ENCODE measurements at places on chromosomes 7 and 10. TPM values are rescaled to one million over a fixed set of nuclear protein-coding genes. Genes with fewer than 3 reads are reported as not detected.

The WEE2 gene
- not detected for total RNA-seq

The ITGA8 gene
- under 0.01 TPM for total RNA-seq

The RBM17 gene
- total RNA-seq = 35.6 TPM

The CHAT gene
- not detected for total RNA-seq

The HYAL4 gene
- not detected for total RNA-seq

The GPER1 gene
- 2.0 TPM for total RNA-seq

The KAT6B gene
- total RNA-seq = 27.8 TPM

DNA sequence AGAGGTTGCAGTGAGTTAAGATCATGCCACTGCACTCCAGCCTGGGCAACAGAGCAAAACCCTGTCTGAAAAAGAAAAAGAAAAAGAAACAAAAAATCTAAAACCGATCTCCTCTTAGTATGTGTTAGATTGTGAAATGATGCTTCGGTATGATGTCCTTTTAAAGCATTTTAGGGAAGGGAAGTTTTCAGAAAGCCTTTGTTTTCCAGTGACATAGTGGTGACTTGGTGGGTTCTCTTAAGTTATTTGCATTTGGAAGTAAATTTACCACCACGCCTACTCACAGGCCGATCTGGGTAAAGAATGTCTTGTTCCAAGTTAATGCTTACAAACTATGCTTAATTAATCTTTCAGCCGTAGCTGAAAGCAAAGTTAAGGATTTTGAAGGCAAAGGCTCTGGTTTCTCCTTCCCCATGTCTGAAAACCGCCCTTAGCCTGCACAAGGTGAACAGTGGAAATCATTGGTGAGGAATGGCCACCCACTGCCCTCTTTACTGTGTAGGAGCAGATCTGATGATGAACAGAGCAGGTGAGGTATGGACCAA, 10.7 kb downstream of the MTURN start:
- H3K27ac ChIP-seq = no peak overlapping the region
- H3K4me1 ChIP-seq = peaks cover 5% of the 10 kb centered on the region
- DNase-seq = no peak
- H3K36me3 ChIP-seq = no peaks in the 10 kb centered on the region

DNA sequence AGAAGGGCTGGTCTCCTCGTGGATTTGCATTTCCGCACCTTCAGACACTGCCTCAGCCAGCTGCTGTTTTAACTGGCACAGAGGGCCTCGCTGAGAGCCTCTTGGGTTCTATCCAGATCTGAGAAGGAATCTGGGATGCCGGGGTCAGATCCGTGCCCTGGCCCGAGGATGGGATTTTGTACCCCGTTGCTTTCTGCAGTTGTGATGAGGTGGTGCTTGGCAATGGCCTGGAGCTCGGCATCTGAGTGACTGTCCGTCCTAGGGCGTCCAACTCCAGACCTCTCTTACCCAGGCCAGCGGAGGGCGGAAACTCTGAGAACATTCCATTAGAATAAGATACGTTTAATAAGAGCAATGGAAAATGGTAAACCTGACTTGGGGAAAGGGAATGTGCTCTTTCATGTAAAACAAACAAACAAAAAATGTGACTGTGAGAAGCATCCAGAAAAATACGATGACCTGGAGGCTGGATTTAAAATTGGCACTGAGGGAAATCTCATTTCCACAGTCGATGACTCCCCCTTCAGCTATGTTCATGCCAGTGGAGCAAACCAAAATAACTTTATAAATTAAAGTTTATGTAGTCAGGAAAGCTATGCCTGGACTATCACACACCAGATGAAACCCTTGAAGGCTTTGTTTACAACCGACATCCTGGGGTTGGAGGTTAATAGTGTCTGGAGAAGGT, 39.6 kb downstream of the GRK5 start:
- no peak overlapping the region for H3K4me3 ChIP-seq
- peak overlapping the region; percentile 95 for H3K27ac ChIP-seq
- peaks cover 7% of the 10 kb centered on the region for H3K36me3 ChIP-seq
- H3K4me1 ChIP-seq = peaks cover 26% of the 10 kb centered on the region
- no peaks in the 10 kb centered on the region for H3K27me3 ChIP-seq

GRCh38 chr10:113148901-113149300, 198.9 kb downstream of the TCF7L2 start:
- no peak overlapping the region for H3K27ac ChIP-seq
- H3K4me3 ChIP-seq = no peak overlapping the region
- no peak for DNase-seq
- peaks cover 3% of the 10 kb centered on the region for H3K4me1 ChIP-seq
- peaks cover 62% of the 10 kb centered on the region for H3K36me3 ChIP-seq
- H3K27me3 ChIP-seq = no peaks in the 10 kb centered on the region

GRCh38 chr10:126876456-126876855, 28.8 kb upstream of the DOCK1 start:
- peaks cover 10% of the 10 kb centered on the region for H3K27me3 ChIP-seq
- no peak overlapping the region for H3K27ac ChIP-seq
- H3K4me1 ChIP-seq = no peaks in the 10 kb centered on the region
- no peak overlapping the region for H3K4me3 ChIP-seq

DNA sequence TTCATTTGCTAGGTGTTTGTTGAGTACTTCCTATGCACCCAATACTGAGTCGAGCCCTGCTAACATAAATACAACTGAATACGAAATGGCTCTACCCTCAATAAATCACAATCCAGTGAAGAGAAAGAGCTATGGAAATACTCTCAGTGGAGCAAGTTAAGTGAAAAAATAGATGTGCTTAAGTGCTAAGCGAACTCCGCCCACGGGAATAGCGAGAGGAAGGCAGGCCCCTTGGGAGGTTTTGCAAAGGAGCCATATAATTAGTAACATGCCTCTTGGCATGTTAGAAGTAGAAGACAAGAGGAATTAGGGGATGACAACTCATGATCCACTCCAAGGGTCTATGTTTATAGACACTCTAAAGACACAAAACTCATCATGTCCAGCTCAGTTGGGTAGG, 42.8 kb upstream of the TSPAN33 start:
- no peak overlapping the region for H3K4me3 ChIP-seq
- no peak overlapping the region for H3K27ac ChIP-seq
- H3K4me1 ChIP-seq = no peaks in the 10 kb centered on the region
- no peaks in the 10 kb centered on the region for H3K36me3 ChIP-seq

DNA sequence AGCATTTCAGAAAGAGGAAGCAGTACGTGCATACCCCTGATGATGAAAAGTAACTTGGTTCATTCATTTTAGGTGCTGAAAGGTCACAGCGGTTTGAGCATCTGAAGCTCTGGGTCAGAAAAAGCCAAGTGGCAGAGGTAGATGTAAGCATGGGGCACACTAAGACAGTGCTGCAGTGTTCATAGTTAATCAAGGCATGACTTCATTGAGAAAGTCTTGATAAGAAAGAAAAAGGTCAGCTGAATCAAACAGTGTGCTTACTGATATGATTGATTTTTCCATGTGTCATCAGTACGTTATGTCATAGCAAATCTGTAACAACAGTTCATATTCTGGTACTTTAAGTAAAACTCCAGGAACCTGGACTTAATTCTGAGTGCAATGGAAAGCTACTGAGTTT, 107.7 kb upstream of the PCLO start:
- DNase-seq = no peak
- H3K4me1 ChIP-seq = no peaks in the 10 kb centered on the region
- no peaks in the 10 kb centered on the region for H3K36me3 ChIP-seq
- H3K27me3 ChIP-seq = no peaks in the 10 kb centered on the region
- no peak overlapping the region for H3K4me3 ChIP-seq
- H3K27ac ChIP-seq = no peak overlapping the region

DNA sequence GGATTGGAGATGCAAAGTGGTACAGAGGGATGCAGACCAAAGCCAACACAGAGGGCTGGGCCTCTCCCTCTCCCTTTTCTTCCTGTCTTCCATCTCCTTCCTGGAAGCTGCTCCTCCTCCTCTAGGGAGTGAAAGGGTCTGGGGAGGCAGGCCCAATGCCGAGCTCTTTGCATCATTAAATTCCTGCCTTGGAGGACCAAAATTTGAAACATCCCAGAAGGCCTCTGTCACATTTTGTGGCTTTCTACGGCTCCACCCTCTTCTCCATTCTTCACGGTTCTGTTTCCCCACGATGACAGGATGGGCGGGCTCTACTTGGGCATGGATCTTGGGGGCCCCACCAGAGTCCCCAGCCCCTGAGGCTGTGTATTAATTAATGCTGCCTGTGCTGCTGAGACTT, 76.4 kb downstream of the NEURL1 start:
- no peak for DNase-seq
- peaks cover 69% of the 10 kb centered on the region for H3K27me3 ChIP-seq
- no peaks in the 10 kb centered on the region for H3K36me3 ChIP-seq
- H3K4me1 ChIP-seq = peaks cover 5% of the 10 kb centered on the region
- H3K27ac ChIP-seq = no peak overlapping the region

DNA sequence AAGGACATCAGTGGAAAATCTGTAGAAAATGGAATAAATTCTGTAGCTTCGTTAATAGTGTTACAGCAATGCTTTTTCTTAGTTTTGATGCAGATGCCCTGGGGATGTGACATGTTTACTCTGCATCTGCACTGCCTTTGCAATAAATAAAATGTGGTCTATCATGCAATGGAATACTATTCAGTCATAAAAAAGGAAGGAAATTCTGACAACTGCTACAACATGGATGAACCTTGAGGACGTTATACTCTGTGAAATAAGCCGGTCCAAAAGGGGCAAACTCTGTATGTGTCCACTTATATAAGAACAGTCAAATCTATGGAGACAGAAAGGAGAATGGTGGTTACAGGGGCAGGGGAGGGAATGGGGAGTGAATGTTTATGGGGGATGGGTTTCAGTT, 13.5 kb downstream of the GRIFIN start:
- H3K27me3 ChIP-seq = no peaks in the 10 kb centered on the region
- H3K27ac ChIP-seq = no peak overlapping the region
- H3K4me3 ChIP-seq = no peak overlapping the region
- no peak for DNase-seq

GRCh38 chr10:121998462-121998861, 9.5 kb downstream of the TACC2 start:
- no peak overlapping the region for H3K27ac ChIP-seq
- no peaks in the 10 kb centered on the region for H3K36me3 ChIP-seq
- H3K4me1 ChIP-seq = no peaks in the 10 kb centered on the region
- no peak overlapping the region for H3K4me3 ChIP-seq

DNA sequence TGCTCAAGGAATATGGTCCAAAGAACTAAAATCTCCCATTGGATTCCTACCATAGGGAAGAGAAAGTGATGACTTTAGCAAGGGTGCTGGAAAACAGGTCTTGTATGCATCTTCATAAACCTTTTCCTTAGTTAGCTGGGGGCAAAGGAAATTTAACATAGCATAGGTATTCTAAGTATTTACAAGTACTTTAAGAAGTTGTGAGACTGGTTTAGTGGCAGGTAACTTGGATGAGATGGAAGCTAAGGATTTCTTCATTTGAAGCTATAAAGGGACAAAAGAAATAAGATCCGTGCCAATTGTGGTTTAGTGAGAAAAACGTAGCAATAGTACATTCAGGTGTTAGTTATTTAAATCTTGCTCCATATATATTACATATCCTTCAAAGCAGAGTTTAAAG, 183.4 kb upstream of the TCF7L2 start:
- no peak overlapping the region for H3K4me3 ChIP-seq
- DNase-seq = no peak
- H3K27ac ChIP-seq = no peak overlapping the region
- peaks cover 5% of the 10 kb centered on the region for H3K4me1 ChIP-seq

GRCh38 chr7:41822259-41822817, 119.4 kb upstream of the INHBA start:
- peaks cover 13% of the 10 kb centered on the region for H3K4me1 ChIP-seq
- no peaks in the 10 kb centered on the region for H3K27me3 ChIP-seq
- no peaks in the 10 kb centered on the region for H3K36me3 ChIP-seq
- no peak overlapping the region for H3K27ac ChIP-seq

- no peaks in the 10 kb centered on the region for H3K36me3 ChIP-seq
- no peaks in the 10 kb centered on the region for H3K27me3 ChIP-seq
- no peak for DNase-seq
- H3K4me1 ChIP-seq = peaks cover 5% of the 10 kb centered on the region
- no peak overlapping the region for H3K27ac ChIP-seq
These were observed 170.1 kb downstream of the ARHGAP12 start for GRCh38 chr10:31758495-31758894.

DNA sequence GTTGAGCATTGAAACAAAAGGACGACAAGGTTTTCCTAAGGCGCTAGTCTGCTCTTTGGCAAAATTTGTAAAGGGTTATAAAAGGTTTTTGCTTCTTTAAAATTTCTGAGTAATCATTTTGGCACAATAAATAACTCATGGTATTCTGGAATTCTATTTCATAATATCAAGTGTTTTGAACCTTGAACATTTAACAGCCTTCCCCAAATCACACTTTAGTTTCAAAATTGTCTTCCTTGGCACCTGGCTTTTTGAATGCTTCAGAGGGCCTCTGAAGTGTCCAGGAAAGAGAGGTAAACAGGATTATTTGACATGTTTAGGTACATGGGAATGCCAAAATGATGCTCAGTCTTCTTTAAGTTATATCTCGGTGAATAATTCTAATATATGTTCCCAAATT, 220.8 kb downstream of the PHF14 start:
- peaks cover 4% of the 10 kb centered on the region for H3K4me1 ChIP-seq
- no peaks in the 10 kb centered on the region for H3K36me3 ChIP-seq
- no peak overlapping the region for H3K27ac ChIP-seq
- DNase-seq = no peak
- no peak overlapping the region for H3K4me3 ChIP-seq

GRCh38 chr10:88990384-88991160, at the start of gene FAS:
TSS of gene FAS (plus strand) at chr10:88990798. CDS start at chr10:88990877, 79 bp downstream.
- H3K4me3 ChIP-seq = peak within 1 kb of the TSS; percentile 83
- H3K4me1 ChIP-seq = peaks cover 6% of the 10 kb centered on the region
- DNase-seq = peak; percentile 57
- H3K27ac ChIP-seq = peak within 1 kb of the TSS; percentile 94
- no peaks in the 10 kb centered on the region for H3K36me3 ChIP-seq

DNA sequence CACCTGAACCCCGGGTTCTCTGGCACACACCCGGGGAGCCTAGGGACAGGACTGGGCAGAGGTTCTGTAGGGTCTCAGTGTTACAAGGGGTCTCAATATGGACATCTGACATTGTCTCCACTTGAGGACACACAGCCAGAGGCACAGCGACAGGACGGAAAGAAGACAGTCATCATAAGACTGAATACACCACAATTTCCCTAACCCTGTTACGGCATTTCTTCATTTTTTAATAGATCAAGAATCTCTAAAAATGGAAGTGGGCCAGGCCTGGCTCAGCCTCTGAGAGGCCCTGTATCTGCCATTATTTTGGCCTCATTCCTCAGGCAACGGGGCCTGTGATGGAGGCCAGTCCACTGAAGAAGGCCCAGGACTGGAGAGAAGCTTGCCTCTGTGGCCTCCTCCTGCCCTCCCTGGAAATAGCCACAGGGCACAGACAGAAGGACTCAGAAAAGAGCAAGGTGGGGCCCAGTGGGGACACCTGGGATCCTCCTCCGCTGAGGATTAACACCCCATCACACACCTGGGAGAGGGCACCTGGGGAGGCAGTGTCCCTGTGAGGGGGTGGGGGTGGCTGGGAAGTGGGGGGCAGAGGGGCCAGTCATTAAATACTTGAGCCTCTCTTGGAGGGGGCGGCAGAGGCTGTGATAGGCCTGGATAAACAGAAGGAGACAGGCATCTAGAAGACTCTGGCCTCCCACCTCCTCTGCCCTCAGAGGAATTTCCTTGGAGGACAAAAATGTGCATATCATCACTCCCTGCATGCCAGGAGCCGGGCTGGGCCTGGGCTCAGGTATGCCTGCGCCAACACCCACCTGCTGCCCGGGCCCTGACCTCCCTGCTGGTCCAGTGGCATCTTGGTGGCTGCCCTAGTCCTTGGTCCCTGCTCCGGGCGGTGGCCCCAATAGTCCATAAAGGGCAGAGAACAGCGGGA, 8.0 kb downstream of the SPOCK2 start:
- no peaks in the 10 kb centered on the region for H3K36me3 ChIP-seq
- H3K4me3 ChIP-seq = no peak overlapping the region
- H3K27me3 ChIP-seq = peaks cover 56% of the 10 kb centered on the region
- DNase-seq = no peak

GRCh38 chr7:6652446-6653011, 15.4 kb downstream of the ZNF316 start:
- no peak overlapping the region for H3K27ac ChIP-seq
- no peaks in the 10 kb centered on the region for H3K27me3 ChIP-seq
- DNase-seq = no peak
- H3K36me3 ChIP-seq = peaks cover 81% of the 10 kb centered on the region
- H3K4me3 ChIP-seq = no peak overlapping the region
- H3K4me1 ChIP-seq = no peaks in the 10 kb centered on the region

Data from IMR-90 (cell line).